ENCODE measurements at places on chromosomes 5 and 9.

- no peak for ATAC-seq
Measured at GRCh38 chr5:95029569-95030366, 255.1 kb downstream of the MCTP1 start.

GRCh38 chr9:118148990-118149389, 444.8 kb downstream of the TLR4 start:
- no peak for ATAC-seq

GRCh38 chr9:38164659-38165221, 95.7 kb upstream of the SHB start:
- no peak for ATAC-seq

DNA sequence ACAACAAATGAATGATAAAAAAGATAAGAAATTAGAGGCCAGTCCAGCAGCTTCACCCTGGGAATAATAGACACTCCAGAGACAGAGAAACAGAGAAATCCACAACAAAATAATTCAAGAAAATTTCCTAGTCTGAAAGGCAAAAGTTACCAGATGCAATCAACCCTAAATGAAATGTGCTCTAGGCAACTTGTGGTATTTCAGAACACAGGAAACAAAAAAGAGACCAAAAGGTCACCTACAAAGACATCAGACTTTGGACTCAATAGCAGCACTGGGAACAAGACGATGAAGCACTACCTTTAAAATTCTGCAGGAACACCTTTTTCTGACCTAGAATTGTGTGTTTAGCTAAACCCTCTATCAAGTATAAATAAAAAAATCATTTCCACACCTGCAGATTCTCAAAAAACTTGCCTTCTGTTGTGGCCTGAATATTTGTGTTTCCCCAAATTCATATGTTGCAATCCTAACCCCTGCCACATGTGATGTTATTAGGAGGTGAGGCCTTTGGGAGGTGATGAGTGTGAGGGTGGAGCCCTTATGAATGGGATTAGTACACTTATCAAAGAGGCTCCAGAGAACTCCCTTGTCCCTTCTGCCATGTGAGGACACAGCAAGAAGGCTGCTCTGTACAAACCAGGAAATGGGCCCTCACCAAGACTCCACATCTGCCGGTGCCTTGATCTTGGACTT, 5.9 kb upstream of the MAPK9 start:
- no peak for ATAC-seq

DNA sequence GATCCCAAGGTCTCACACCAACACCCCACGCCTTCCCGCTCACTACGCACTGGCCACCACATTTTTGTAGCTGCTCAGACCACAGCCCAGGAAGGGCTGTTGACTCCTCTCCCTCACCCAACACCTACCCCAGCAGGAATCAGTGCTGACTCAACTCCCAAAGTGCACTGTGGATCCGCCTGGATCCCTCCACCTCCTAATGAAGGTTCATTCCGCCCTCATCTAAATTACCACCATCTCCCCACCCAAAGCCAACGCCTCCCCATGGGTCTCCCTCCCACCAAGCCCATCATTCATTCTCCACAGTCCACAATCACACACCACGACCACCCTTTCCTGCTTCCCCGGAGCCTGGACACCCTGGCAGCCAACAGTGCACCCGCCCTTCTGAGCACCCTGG, 57.8 kb downstream of the OLFM1 start:
- no peak for ATAC-seq

DNA sequence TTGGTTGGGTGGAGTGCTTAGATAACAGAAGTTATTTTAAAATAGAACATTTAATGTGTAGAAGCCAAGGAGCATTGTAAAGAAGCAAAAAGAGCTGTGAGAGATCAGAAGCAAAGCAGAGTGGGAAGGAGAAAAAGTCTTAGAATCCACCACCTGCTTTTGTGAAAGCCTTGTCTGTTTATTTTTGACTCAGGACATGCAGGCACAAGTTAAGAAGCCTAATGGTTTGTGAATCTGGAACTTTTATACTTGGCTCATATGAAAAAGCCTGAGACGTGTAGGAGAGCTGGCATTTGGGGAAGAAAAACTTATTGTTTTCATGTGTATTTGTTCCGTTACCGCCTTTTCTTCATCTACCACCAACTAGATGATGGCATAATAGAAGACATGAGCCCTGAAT, 38.5 kb upstream of the ITGA2 start:
- no peak for ATAC-seq

DNA sequence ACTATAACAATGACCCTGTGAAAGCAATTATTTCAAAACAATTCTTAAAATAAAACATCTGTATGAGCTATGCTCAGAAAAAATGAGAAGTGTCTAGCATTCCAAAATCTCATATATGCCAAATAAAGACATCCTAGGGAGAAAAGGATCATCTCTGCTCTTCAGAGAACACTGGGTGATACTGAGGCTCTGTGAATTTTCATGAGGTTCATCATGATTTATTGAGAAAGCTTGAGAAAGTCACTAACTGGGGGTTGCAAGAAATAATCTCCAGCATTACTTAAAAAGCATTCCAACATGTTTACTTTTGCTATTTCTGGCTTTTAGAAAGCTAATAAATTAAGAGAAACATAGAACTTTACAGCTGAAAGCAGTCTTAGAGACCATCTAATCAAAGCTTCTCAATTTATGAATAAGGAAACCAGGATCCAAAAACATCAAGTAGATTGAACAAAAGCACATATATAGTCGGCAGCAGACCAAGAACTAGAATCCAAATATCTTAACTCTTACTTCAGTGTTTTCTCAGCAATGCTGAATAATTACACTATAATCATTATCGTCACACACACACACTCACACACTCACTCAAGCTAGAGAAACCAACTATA, 372.8 kb downstream of the NR2F1-AS1 start:
- ATAC-seq: no peak

- ATAC-seq: no peak
Measured at GRCh38 chr5:176647843-176648473, 674 bp downstream of the TSPAN17 start.

DNA sequence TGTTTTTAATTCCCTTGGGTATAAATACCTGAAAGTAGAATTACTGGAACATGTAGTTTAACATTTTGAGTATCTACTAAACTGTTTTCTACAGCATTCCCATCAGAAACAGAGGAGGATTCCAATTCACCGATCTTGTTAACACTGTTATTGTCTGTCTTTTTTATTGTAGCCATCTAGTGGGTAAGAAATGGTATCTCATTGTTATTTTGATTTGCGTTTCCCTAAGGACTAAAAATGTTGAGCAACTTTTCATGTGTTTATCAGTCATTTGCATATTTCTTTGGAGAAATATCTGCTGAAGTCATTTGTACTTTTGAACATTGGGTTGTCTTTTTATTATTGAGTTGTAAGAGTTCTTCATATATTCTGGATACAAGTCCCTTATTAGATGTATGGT, 135.2 kb upstream of the NFIL3 start:
- ATAC-seq: no peak

DNA sequence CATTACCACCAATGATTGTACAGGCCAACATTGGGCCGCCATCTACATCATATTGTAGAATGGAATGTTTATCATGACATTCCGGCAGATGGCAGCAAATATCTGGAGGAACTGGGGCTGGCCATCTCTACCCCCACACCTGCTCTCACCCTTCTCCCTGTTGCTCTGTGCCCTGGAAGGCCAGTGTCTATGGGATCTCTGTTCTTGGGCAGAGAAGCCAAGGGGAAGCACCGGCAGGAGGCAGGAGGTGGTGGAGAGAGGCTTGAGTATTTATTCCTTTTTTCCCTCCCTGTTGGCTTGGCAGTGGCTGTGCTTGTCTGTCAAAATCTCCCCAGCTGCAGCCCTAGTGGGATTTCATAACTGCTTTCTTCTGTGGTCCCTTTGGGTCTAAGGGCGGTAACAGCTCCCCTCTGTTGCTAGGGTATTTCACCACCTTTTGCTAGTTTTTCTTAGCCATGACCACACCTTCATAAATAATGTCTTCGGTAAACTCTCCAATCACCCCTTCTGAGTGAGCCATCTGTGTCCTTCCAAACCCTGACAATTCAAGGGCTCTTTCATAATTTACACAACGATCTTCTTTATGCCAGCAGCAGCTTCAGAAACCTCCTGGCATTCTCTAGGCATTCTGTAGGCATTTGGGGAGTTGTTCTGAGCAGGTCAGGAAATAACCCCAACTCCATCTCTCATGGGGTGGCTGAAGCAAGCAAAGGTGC, 225.8 kb downstream of the MELK start:
- no peak for ATAC-seq

DNA sequence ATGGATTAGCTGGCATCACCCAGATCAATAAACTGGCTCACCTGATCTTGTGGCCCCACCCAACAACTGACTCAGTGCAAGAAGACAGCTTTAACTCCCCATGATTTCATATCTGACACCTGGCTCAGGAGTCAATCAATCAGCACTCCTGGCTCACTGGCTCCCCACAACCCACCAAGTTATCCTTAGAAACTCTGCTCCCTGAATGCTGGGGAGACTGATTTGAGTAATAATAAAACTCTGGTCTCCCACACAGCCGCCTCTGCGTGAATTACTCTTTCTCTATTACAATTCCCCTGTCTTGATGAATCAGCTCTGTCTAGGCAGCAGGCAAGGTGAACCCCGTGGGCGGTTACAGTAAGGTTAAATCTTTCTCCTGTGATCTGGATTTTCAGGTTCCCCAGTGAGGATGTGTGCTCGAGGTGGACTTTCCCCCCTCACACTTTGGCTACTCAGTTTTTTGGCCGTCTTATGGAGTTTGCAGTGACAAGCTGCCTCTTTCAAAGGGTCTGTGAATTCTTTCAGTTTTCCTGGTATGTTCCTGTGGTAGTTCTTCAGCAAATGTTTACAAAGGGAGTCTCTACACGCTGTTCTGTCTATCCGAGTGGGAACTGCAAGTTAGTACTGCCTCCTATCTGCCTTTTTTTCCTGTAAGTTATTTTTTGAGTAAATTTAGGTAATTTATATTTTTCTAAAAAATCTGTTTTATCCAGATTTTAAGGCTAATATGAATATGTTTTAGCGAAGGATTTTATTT, 500.2 kb upstream of the NUDT12 start:
- no peak for ATAC-seq

GRCh38 chr9:751137-752051, 90.1 kb upstream of the DMRT1 start:
- ATAC-seq: peak; percentile 67
